H9 (cell line): ENCODE measurements at places on chromosomes 2 and 18. TPM values are rescaled to one million over a fixed set of nuclear protein-coding genes. Genes with fewer than 3 reads are reported as not detected.

DNA sequence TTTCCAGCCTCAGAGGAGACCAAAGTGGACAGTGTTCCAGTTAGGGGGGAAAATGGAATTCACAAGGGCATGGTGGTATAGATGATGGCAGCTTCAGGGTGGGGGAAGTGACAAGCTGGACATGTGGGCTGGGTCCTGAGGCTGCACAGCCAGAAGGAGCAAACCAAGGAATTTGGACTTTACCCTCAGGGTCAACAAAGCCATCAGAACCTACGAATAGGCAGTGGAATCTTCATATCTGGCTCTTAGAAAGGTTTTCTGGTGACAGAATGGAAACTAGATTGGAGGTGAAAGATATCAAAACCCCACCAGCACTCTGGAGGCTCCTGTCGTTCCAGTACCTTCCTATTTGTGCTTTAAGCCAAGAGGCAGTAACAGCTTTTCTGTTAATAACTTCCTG lies 127.1 kb downstream of the SETBP1 start:
- no peak overlapping the region for H3K4me3 ChIP-seq
- no peak for DNase-seq
- H3K27ac ChIP-seq, result no peak overlapping the region
- no peaks in the 10 kb centered on the region for H3K36me3 ChIP-seq

DNA sequence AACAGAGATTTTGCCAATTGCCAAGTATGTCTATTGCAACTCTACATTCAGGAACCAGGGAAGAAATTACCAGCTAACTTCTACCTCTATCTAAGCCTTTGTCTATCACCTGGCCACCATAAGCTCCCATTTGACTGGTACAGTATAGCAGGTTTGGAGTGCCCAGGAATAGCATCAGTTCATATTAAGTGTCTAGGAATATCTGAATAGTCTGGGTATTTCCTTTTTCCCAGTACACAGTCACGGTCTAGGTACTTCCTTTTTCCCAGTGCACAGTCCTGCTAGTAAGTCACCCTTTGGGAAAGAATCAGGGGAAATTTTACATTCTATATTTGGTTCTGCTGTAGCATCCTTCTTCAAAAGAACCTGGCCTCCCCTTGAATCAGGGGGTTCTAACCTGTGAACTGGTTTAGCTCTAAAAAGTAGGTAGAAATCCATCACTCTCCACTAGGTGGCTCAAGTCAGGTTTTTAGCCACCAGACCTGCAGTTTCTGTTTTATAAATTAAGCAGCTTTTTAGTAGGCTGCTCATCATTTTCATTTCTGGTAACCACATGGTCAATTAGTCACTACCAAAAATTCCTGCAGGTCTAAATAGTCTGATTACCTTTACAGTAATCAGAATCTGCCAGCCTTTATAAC lies 49.3 kb upstream of the DNAJC10 start:
- H3K4me1 ChIP-seq, result no peaks in the 10 kb centered on the region
- no peak overlapping the region for H3K27ac ChIP-seq
- H3K36me3 ChIP-seq, result no peaks in the 10 kb centered on the region
- DNase-seq, result no peak
- no peak overlapping the region for H3K4me3 ChIP-seq

DNA sequence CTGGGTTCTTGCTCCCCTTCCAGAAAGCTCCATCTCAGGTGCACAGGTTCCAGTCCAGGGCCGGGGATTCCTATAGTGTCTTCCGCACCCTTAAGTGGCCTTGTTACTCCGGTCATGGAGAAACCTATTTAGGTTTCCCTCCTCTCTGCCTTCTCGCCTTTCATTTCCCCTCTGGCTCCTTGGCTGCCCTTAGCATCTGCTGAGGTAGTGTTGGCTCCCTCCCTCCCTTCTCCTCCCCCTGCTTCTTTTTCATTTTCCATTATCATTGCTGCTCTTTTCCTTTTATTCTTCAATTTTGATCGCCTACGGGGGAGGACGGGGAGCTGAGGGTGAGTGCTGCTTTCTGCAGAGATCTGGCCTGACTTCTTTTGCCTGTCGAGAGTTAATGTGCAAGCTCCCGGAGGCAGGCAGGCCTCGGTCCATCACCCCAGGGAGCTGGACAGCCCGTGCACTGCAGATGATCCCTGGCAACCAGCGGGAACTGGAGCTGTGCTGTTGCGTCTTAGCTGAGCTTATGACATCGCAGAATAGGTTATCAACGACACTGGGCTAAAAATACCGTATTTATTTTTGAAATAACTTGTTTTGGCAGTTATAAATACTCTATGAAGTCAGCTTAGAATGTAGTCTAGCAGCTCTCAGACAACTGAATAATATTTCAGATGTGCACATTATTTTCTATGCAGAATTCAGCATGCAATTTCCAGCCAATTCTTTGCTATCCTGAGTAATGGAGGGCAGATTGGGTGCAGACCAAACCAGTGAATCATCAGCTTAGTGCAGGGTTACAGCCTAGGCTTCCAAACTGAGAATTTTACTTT lies 141.9 kb downstream of the SLC4A3 start:
- no peaks in the 10 kb centered on the region for H3K27me3 ChIP-seq
- H3K4me3 ChIP-seq, result no peak overlapping the region
- no peak overlapping the region for H3K27ac ChIP-seq
- H3K36me3 ChIP-seq, result no peaks in the 10 kb centered on the region
- no peak for DNase-seq

DNA sequence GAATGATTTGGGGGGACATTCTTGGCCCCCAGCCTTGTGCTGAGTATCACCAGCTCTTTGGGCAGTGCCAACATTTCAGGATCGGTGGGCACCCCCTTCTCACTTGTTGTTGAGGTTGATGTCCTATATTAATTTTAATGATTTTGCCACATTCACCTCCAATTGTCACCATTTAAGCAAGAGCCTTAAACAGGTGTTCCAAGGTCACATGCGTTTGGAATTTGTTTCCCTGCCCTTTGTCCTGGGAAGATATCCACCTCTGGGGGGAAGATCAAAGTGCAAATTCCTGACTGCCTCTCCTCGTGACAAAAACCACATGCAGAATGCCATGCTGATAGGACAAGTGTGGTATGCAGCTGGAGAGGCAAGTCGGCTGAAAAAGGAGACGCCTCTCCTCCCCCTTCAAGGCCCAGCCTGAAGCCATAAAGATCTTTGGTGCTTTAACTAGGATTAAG lies 72.5 kb upstream of the ID2 start:
- peaks cover 2% of the 10 kb centered on the region; the same call in 2 of the 3 replicates for H3K36me3 ChIP-seq
- no peaks in the 10 kb centered on the region; the same call in 1 of the 2 replicates for H3K4me1 ChIP-seq
- H3K27ac ChIP-seq, result no peak overlapping the region
- H3K4me3 ChIP-seq, result no peak overlapping the region

DNA sequence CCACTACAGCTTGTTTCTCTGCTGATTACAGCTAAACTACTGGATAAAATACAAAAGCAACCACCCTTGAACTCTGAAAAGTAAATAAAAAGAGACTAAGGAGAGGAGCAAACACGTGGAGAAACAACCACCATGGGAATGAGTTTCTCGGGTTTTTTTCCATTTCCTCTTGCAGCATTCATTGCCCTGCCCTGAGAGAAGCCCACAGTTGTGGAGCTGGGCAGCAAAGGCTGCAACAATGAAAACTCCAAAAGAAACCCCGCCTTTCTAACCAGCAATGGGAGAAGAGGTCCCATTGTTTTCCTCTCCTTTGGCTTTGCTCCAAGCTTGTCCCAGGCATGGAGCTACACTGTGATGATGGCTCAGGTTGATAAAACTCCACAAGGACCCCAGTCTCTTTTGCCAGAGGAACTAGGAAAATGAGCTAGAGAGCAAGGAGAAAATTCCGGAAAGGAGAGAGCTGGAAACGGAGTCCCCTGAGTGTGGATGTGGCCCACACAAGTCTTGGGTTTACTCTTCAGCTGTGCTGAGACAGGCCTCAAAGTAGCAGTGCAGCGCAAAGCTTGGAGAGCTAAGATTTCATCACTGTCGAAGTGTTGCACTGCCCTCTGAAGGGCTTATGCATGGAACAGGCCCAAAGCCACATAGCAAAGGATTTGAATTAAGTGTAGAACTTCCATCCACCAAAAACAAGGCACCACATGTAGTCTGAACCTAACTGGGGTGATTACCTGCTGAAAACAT lies 20.9 kb downstream of the NAPG start:
- no peaks in the 10 kb centered on the region; the same call in 1 of the 2 replicates for H3K27me3 ChIP-seq
- no peak overlapping the region for H3K27ac ChIP-seq
- DNase-seq, result no peak
- H3K4me1 ChIP-seq, result no peaks in the 10 kb centered on the region

GRCh38 chr2:171922230-171923022 lies at the start of gene HAT1:
HAT1 (plus strand) TSS chr2:171922461; CDS start chr2:171922501, 40 bp downstream.
- peak within 1 kb of the TSS; percentile 39 for H3K27ac ChIP-seq
- H3K27me3 ChIP-seq, result no peaks in the 10 kb centered on the region
- H3K4me3 ChIP-seq, result peak within 1 kb of the TSS; percentile 83

GRCh38 chr2:136408795-136409194 lies 290.8 kb upstream of the CXCR4 start:
- no peak for DNase-seq
- no peak overlapping the region for H3K27ac ChIP-seq
- no peak overlapping the region for H3K4me3 ChIP-seq
- H3K36me3 ChIP-seq, result no peaks in the 10 kb centered on the region
- no peaks in the 10 kb centered on the region for H3K27me3 ChIP-seq

DNA sequence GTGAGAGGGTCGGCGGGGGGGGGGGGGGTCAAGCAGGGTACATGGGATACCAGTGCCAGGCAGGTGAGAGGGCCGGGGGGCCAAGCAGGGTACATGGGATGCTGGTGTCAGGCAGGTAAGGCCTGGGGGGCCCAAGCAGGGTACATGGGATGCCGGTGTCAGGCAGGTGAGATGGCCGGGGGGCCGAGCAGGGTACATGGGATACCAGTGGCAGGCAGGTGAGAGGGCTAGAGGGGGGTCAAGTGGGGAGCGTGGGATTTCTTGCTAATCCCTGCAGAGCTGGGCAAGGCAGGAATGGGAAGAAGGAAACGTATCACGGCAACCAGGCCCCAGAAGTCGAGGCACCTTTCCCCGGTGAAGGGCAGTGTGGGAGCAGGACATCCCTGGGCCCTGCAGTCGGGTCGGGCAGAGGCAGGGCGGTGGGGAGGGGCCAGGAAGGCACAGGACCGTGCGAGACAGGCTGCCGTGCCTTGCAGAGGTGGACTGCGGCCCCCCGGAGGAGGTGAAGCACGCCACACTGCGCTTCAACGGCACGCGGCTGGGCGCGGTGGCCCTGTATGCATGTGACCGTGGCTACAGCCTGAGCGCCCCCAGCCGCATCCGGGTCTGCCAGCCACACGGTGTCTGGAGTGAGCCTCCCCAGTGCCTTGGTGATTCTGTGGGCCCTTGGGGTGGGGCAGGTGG lies 49.3 kb downstream of the MTERF4 start:
- H3K4me1 ChIP-seq, result no peaks in the 10 kb centered on the region
- H3K27me3 ChIP-seq, result no peaks in the 10 kb centered on the region
- H3K36me3 ChIP-seq, result no peaks in the 10 kb centered on the region
- peak; percentile 24 for DNase-seq
- H3K4me3 ChIP-seq, result no peak overlapping the region

GRCh38 chr2:222494104-222494739 lies 69.9 kb downstream of the SGPP2 start:
- H3K27me3 ChIP-seq, result no peaks in the 10 kb centered on the region
- H3K36me3 ChIP-seq, result peaks cover 9% of the 10 kb centered on the region
- H3K4me1 ChIP-seq, result no peaks in the 10 kb centered on the region
- DNase-seq, result no peak

GRCh38 chr18:6757931-6758330 lies 28.4 kb downstream of the ARHGAP28 start:
- no peak overlapping the region for H3K4me3 ChIP-seq
- no peaks in the 10 kb centered on the region for H3K27me3 ChIP-seq
- H3K27ac ChIP-seq, result no peak overlapping the region

DNA sequence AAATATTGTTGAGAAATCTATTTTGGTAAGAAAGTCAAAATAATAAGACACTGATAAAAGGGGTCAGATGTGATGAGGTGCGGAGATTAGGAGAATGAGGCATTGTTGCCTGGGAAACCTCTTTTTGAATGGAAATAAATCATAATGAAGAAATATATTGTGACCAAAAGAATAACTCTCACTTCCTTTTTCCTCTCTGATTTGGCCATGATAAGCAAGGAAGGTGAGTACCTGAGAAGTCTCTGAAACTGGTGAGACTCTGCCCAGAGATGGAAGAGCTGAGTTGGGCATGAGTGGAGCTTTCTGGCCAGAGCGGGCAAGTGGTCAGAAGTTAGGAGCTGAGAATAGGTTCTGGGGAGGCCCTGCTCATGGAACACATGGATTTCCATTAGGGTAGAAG lies 11.8 kb downstream of the LAMA3 start:
- H3K36me3 ChIP-seq, result no peaks in the 10 kb centered on the region
- DNase-seq, result no peak
- H3K27ac ChIP-seq, result no peak overlapping the region
- H3K27me3 ChIP-seq, result no peaks in the 10 kb centered on the region
- no peaks in the 10 kb centered on the region for H3K4me1 ChIP-seq

DNA sequence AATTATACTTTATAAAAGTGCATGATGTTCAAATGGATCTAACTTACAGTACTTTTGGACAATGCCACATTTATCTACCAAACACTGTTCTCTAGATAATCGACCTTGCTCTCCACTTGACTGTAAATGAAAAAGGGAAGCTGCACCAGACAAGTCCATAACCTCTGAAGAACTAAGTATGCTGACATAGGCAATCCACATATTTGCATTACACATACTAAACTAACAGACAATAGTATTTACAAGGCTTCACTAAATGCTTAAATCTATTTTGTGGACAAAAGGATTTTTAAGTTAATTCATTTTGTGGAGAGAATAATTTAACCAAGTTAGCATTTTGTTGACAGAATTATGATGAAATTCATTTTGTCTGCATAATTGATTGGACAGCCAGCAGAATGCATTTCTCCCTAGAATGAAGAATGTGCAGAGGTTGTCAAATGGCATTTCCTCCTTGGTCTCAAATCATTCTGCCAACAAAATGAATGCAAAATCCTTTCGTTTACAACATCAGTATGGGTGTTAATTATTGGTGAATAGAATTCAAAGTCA lies 520.9 kb downstream of the CPS1 start:
- no peak for DNase-seq
- no peak overlapping the region for H3K4me3 ChIP-seq
- H3K36me3 ChIP-seq, result no peaks in the 10 kb centered on the region
- no peaks in the 10 kb centered on the region for H3K4me1 ChIP-seq

DNA sequence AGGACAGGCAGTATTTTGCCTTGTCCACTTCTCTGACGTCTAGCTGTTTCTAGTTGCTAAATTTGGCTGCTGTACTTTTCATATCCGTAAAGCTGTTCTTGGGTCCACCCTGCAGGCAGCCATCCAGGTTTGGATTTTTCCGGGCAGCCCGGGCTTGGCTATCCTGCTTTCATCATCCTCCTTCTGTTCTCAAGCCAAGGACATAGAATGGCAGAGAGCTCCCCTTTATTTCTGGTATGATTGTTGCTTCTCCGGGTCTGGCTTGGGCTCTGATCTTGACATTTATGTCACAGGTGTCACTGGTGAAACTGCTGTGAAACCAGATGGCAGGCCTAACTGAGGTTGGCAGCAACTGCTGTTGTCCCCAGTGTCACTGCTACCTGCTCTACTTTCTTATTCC lies 35.5 kb downstream of the SCN2A start:
- no peak for DNase-seq
- H3K4me1 ChIP-seq, result no peaks in the 10 kb centered on the region
- no peaks in the 10 kb centered on the region for H3K27me3 ChIP-seq
- no peak overlapping the region for H3K4me3 ChIP-seq
- H3K36me3 ChIP-seq, result no peaks in the 10 kb centered on the region

Gene LBX2
- total RNA-seq, result 1.1 TPM in 2 replicates

Gene EMILIN1
- 1.2 and 1.8 TPM in 2 replicates for total RNA-seq

Gene BCL11A
- total RNA-seq, result 91.4 and 92.7 TPM in 2 replicates

Gene LRP1B
- total RNA-seq, result not detected in 2 replicates

Gene GKN2
- total RNA-seq, result not detected in 2 replicates

Gene GNAL
- 23.8 and 24.0 TPM in 2 replicates for total RNA-seq

Gene FAM237A
- total RNA-seq, result not detected in 2 replicates

Gene ACVR1
- total RNA-seq, result 21.2 and 25.1 TPM in 2 replicates

Gene ANKRD29
- 1.9 and 2.1 TPM in 2 replicates for total RNA-seq

Gene SLC5A7
- 0.11 TPM in 1 of 2 replicates, not detected in the other for total RNA-seq

Gene GPATCH11
- total RNA-seq, result 2.9 and 3.1 TPM in 2 replicates
